Dorsolateral prefrontal cortex (tissue), 122 donors: ENCODE measurements at places on chromosomes 6 and 20. TPM values are rescaled to one million over a fixed set of nuclear protein-coding genes. Genes with fewer than 3 reads are reported as not detected.

The COL9A3 gene
- total RNA-seq, result 55.8 TPM

The ENPP4 gene
- 26.8 TPM for total RNA-seq

The PRR18 gene
- total RNA-seq, result 10.1 TPM

The CST1 gene
- not detected for total RNA-seq

The PTK6 gene
- total RNA-seq, result 0.22 TPM

The SMOC2 gene
- total RNA-seq, result 10.5 TPM

The COL21A1 gene
- total RNA-seq, result 8.1 TPM

The KHDC1L gene
- total RNA-seq, result 0.90 TPM

The SYCP2 gene
- total RNA-seq, result 10.2 TPM

The ABHD16A gene
- 55.9 TPM for total RNA-seq

The NR2E1 gene
- 5.4 TPM for total RNA-seq
